ENCODE measurements at places on chromosomes 2 and 18.

DNA sequence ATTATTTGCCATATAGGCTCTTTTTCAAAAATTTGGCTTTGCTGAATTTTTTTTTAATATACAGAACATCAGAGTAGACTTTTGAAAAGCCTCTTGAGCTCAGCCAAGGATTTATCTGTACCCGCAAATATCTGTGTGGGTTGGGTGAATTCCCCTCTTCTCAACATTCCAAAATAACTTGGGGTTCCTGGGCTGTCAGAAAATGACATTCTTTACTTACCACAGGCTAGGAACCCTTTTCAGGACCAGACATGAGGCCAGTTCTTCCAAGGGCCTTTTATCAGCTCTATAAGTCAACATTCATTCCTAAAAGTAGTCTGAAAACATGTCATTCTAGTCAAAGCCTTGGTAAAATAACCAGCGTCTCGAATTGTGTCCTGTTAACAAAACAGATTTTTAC lies 28.8 kb upstream of the FEZ2 start:
- no peak for DNase-seq

GRCh38 chr2:30689496-30690125 lies 117.6 kb downstream of the CAPN13 start:
- no peak for DNase-seq

GRCh38 chr2:132632000-132632649 lies 37.9 kb downstream of the LYPD1 start:
- DNase-seq: no peak

DNA sequence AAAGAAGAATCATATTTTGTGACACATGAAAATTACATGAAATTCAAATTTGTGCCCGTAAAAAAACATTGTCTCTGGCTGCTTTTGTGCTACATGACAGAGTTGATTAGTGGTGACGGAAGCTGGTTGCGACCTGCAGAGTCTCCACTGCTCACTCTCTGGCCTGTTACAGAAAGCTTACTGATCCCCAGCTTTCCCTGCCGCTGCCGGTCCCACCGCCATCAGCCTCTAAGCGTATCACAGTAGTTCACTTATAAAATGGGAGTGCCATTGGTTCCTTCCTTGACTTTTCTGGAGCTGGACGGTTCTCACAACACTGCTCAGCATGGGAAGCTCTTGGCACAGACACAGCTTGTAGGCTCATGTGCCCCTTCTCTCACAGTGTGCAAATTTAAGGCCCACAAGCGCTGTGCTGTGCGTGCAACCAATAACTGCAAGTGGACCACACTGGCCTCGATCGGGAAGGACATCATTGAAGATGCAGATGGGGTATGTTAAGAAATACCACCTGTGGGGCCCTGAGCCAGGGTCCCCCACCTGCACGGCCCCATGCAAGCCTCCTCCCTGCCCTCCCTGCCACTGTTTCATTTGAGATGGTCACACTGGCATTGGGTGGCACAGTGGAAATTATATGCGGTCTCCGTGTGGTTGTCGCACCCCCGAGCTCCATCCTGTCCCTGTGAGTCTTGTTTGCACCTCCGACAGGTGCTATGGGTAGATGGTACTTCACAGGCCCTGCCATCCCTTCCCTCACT lies 81.3 kb downstream of the DGKD start:
- no peak for DNase-seq

- DNase-seq: no peak
Measured at GRCh38 chr2:173119069-173119807, 43.6 kb downstream of the MAP3K20 start.

DNA sequence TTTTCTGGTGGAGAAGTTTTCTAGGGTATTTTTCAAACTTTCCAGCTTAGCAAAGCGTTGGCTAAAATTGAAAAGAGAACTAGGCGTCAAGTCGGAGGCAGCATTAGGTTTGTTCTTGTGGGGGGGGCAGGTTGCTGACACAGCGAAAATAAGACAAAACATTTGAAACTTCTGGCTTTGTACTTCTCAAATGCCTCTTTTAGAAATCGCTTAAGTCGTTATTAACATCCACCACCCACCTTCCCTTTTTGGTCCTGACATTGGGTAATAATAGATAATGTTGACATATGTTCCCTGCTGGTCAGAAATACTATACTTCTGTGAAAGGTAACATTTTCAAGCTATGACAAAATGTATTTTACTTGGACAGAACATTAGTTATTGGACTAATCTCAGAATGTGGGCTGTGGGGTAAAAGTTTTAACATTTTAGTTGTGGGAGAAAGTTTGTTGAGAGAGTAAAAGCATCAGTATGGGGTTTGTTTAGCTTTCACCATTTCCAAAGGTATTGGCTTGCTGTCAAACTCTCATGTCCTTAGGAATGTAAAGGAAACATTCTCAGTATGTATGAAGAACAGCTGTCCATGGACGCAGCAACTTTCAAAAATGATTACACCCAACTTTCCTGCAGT lies 88.1 kb upstream of the ZEB2 start:
- DNase-seq: no peak

DNA sequence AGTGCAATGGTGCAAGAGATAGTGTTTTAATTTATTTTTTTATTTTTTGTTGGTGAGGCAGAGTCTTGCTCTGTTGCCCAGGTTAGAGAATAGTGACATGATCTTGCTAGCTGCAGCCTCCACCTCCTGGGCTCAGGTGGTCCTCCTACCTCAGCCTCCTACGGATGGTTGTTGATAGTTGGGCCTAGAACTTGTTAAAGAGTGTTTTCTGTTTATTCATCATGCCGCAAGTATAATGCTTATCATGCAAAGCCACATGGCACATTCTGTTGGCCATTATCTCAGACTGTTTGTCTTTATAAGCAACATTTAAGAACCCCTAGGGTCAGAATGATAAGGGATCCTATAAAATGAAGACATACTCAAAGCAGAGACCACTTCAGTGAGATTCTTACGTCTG lies 1.7 kb downstream of the UGGT1 start:
- DNase-seq: no peak

- no peak for DNase-seq
Measured at GRCh38 chr2:15718103-15718943, 126.7 kb downstream of the DDX1 start.

- DNase-seq: no peak
Measured at GRCh38 chr18:3596637-3597384, 146.8 kb downstream of the TGIF1 start.

- DNase-seq: no peak
Measured at GRCh38 chr2:231642631-231643494, 50.2 kb downstream of the TEX44 start.

DNA sequence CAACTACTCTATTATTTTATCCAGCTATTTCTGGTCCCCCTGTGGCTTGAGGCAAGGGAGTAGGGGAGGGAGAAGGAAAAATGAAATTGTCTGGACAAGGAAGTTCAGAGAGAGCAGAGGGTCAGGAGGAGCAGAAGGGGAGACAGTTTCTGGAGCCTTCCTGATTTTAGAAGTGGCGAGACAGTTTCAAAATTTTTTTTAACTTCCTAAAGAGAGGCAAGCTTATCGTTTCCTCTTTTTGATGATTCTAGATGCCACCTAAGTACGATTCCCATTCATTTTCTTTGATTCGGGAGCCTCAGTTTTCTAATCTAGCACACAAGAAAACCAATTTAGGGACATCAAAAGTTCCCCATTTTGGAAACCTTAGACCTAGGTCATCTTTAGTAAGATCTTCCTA lies 96.9 kb upstream of the B3GNT2 start:
- no peak for DNase-seq

DNA sequence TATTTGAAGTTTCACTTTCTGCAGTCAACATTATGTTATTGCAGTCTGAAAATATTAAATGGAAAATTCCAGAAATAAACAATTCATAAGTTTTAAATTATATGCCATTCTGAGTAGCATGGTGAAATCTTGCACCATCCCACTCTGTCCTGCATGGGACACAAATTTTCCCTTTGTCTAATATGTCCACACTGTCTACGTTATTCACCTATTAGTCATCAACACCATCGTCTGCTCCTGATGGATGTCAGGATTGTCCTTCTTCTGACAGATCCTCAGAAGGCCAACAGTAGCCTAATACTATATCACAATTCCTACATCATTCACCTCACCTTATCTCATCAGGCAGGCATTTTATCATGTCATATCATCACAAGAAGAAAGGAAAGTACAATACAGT lies 163.1 kb downstream of the TXNL1 start:
- DNase-seq: no peak

DNA sequence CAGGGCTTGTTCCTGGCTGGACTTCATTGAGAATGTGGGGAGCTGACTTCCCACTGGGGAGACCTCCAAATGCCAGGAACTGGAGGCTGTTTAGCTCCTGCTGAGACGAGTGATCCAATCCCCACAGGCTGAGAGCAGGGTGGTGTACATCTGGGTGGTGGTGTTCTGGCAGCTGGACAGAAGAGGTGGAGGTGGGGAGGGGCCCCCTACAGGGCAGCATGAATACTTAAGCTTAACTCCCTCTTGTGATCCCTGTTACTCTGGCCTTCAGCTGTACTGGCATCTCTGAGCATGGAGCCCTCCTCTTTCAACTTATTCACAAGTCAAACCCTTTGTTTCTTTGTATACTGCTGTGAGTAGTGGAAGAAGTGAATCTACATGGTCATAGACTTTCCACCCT lies 167.8 kb upstream of the LYPD1 start:
- no peak for DNase-seq

- DNase-seq: no peak
Measured at GRCh38 chr2:179818546-179818945, 42.9 kb downstream of the ZNF385B start.

DNA sequence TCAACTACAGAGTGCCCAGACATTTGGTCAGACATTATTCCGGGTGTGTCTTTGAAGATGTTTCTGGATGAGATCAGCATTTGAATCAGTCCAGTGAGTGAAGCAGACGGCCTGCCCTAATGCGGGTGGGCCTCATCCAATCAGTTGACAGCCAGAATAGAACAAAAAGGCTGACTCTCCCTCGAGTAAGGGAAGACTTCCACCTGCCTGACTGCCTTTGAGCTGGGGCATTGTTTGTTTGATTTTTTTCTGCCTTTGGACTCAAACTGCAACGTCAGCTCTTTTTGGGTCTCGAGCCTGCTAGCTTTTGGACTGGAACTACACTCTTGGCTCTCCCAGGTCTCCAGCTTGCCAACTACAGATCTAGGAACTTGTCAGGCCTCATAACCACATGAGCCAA lies 111.7 kb upstream of the AGAP1 start:
- DNase-seq: no peak

- no peak for DNase-seq
Measured at GRCh38 chr2:176126929-176127773, 2.4 kb upstream of the HOXD8 start.

DNA sequence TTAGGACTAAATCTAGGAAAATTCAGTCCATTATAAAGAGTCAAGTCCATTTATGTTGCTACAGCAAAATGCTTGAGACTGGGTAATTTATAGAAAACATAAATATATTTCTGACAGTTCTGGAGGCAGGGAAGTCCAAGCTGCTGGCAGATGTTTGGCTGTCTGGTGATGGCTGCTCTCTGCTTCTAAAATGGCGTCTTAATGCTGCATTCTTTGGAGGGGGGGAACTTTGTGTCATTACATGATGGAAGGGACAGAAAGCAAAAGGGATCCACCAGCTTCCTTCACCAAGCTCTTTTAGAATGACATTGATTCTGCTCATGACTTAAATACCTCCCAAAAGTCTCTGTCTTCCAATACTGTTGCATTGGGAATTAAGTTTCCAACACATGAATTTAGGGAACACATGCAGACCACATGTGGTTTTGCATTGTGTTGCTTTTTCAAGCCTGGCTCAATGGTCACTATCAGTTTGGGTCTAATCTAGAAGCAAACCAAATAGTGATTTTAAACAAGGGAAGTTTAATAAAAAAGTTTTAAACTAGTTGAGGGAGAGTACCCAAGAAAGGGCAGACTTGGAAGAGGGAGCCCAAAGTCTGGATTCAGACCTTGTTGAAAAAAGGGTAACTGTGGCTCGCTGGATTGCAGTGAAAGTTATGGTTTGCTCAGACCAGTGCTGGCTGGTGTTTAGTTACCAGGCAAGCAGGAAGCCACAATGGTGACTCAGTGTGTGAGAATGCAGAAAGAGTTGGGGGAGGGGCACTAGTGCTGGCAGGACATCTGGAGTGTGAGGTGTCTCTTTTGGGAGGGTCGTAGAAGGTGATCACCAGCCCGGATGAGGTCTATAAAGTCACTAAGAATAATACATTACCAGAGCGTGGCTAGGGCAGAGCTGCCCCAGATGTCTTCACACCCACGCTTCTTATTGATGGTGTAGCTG lies 30.8 kb downstream of the C18orf54 start:
- DNase-seq: peak; percentile 7

DNA sequence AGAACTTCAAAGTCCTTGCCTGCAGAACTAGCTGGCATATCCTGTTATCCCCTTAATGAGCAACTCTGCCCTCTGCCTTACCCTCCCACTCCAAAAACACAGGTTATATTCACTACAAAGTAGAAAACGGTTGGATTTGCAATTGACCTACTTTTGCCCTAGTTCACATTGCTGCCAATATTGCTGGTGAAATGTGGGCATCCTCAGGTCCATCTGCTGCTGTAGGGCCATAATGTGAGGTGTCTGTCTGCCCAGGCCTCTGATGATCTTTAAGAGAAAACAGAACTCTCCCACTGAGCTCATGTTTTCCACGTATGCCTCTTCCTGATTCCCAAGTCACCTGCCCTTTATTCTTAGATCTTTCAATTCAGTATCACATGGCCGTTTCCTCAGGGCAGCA lies 294.0 kb upstream of the CDH20 start:
- no peak for DNase-seq

GRCh38 chr2:212722046-212722445 lies 183.4 kb upstream of the ERBB4 start:
- DNase-seq: no peak

DNA sequence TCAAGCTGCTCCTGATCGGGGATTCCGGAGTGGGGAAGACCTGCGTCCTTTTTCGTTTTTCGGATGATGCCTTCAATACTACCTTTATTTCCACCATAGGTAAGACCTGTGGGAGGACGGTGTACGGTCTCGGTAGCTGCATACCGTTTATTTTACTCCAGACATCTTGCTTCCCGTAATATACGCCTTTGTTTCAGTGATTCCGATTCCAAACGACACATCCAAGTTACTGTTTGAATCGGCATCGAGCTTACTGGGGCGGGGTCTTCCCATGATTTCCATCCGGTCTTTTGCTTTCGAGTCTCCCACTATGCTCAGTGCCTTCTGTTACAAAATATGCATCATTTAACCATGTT lies 731 bp downstream of the RAB10 start:
- no peak for DNase-seq

GRCh38 chr18:78856569-78857313 lies 122.9 kb upstream of the SALL3 start:
- no peak for DNase-seq

DNA sequence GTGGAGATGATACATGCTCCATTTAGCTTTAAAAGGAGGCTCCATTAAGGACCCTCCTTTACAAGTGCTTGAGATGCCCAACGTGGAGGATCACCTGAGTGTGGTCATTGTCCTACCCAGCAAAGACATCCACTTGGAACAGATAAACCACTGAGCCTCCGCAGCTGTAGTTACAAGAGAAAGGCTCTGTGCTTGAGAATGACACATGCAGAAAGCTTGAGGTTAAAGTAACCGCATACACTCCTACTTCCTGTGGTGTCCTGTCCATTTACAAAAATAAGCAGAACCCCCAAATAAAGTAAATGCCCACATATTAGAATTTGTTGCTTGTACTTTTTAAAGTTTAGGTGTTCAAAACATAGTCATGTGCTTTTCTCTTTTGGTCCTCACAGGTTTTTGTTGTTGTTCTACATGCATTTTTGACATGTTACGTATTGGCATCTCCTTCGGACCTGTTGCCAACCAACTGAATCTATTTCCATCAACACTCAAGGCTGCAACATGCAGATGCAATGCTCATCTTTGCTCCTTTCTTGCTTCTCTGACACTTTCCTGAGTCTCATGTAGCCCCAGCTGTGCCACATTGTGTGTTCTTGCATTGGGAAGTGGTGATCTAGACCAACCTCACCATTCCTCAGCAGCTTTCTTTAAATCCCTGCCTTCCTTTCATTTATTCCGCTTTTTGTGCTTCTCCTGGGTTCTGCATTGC lies 56.0 kb downstream of the SERPINB7 start:
- DNase-seq: no peak
